Frontal cortex (tissue), 4 donors: ENCODE measurements at places on chromosomes 1 and 21. TPM values are rescaled to one million over a fixed set of nuclear protein-coding genes. Genes with fewer than 3 reads are reported as not detected.

Gene FCRL6
- total RNA-seq, result not detected

Gene RGS13
- total RNA-seq, result not detected

Gene KPRP
- total RNA-seq, result not detected

Gene OR6K3
- total RNA-seq, result not detected

Gene PTPN22
- 0.82 TPM for total RNA-seq

Gene CNKSR1
- 3.3 TPM for total RNA-seq

Gene DDX20
- total RNA-seq, result 26.1 TPM

Gene FTCD
- 0.41 TPM for total RNA-seq

Gene TOE1
- total RNA-seq, result 7.3 TPM

Gene DONSON
- total RNA-seq, result 24.5 TPM

Gene HORMAD1
- 0.82 TPM for total RNA-seq

Gene ESRRG
- total RNA-seq, result 8.6 TPM

Gene OR2AK2
- 0.41 TPM for total RNA-seq

Gene IQCC
- total RNA-seq, result 3.3 TPM

Gene CYP4A22
- total RNA-seq, result not detected

Gene TRPM2
- total RNA-seq, result 1.6 TPM

Gene CYP4Z1
- total RNA-seq, result 0.41 TPM

Gene SFT2D2
- total RNA-seq, result 26.5 TPM

Gene RNF207
- 4.5 TPM for total RNA-seq

Gene BCAR3
- 4.1 TPM for total RNA-seq

Gene ACTL8
- under 0.01 TPM for total RNA-seq

Gene LRRC71
- not detected for total RNA-seq

Gene RCC1
- total RNA-seq, result 15.1 TPM

Gene C1orf185
- total RNA-seq, result not detected

Gene FAM72C
- total RNA-seq, result 1.2 TPM
